ENCODE measurements at places on chromosomes 6 and 20.

DNA sequence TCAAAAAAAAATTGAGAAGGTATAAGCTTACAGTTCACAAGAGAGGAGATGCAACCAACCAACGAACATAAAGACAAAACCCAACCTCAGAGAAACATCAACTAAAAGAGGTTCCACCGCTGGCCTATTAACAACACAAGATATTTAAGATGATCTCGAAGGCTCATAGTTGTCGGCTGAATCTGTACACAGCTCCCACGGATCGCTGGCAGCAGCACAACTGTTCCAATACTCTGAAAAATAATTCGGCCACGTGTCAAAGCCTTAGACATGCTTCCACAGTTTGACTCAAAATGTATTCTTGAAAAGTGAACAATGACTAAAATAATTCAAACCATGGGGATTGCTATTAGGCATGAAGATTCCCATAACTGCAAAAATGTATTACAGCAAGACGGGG, 13.7 kb downstream of the EXOC2 start:
- no peak for DNase-seq

- peak; percentile 11 for DNase-seq
Measured at GRCh38 chr20:52448513-52449232, 257.1 kb upstream of the ZFP64 start.

DNA sequence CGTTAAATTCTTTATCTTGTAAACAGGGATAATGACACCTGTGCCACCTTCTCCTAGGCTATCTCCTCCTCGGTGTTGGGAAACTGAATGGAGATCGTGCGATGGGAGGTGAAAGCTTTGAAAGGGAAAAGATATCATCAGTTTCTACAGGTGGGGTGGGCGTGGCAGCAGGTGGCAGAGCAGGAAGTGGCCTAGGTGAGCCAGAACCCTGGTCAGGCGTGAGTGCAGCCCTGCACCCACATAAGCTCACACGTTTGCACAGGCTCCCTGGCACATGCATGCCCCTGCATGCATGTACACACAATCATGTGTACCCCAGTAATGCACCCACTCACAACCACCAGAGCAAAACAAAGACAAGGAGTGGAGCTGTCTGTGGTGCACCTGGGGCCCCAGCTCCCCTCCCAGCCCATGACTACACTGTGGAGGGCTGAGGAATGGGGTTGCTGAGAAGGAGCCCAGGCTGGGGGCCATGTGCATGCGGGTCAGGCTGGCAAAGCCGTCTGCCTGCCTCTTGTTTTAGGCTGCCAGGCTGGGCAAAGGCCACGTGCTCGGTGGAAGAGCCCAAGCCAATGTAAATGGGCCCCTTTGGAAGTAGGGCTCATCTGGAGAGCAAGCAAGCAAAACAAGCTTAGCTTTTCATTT, 61.5 kb downstream of the TFAP2C start:
- no peak for DNase-seq

- DNase-seq: no peak
Measured at GRCh38 chr20:56773749-56774148, 144.6 kb downstream of the TFAP2C start.

DNA sequence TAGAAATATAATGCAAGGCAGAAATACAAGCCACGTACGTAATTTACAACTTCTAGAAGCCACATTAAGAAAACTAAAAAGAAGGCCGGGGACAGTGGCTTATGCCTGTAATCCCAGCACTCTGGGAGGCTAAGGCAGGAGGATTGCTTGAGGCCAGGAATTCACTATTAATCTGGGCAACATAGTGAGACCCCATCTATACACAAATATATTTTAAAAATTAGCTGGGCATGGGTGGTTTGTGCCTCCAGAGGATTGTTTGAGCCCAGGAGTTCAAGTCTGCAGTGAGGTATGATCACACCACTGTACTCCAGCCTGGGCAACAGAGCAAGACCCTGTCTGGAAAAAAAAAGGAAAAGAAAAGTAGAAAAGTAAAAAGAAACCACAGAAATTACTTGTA, 12.3 kb downstream of the MPC1 start:
- no peak for DNase-seq

DNA sequence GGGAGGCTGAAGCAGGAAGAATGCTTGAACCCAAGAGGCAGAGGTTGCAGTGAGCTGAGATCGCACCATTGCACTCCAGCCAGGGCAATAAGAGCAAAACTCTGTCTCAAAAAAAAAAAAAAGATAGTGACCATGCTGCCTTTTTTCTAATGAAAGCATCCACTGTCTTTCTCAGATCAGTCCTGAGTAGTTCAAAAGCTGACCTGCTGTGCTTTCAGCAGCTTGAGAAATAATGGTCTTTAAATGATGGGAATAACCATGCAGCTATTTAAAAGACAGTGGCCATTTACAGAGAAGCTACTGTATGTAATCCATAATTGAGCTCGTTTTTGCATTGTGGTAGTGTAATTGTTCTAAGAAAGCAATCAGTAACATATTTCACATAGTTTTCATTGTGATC, 36.1 kb downstream of the DSTN start:
- no peak for DNase-seq

DNA sequence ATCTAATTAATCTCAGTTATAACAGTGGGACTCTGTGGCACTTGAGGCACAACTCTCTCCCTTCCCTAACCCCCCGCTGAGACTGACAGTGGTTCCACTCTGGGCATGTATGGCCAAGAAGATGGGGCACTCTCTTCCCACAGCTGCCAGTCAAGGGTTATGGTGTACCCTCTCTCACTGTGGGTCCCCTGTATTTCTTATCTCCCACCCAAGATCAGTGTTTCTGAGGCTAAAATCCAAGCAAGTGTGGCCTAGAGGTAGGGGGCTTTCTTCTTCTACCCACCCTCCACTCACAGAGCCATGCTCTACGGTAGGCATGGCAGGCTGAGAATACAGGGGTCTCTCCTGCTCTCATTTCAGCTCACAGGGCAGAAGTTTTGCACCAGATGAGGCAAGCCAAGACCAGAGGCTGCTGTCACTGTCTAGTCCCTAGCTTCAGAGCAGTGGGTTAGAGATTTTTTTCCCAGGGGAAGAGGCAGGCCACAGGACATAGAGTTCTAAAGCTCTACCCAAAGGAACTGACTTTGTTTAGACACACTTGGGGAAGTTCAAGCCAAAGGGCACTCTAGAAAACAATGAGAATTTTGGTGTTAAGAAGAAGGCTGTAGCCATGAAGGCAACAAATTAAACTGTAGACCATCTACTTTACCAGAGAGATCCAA, 31.7 kb upstream of the HINT3 start:
- no peak for DNase-seq

GRCh38 chr20:1462834-1463233, 3.8 kb downstream of the NSFL1C start:
- DNase-seq: no peak

DNA sequence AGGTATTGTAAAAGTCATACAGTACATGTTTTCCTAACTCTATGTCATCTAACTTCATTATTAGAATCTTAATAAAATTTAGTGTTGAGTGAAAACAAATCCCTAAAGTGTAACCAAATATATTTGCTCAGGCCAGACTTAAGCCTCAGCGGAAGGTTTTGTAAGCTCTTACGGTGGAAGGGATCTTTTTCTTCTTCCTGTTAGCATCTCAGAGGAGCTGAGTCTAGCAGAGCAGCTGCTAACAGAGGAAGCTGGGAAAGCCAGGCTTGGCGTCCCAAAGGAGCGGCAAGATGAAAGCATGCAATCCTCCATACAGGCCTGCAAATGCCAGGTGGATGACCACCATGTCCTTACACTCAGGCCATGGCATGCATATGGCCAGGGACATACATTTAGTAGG, 72.4 kb downstream of the ADTRP start:
- DNase-seq: no peak

DNA sequence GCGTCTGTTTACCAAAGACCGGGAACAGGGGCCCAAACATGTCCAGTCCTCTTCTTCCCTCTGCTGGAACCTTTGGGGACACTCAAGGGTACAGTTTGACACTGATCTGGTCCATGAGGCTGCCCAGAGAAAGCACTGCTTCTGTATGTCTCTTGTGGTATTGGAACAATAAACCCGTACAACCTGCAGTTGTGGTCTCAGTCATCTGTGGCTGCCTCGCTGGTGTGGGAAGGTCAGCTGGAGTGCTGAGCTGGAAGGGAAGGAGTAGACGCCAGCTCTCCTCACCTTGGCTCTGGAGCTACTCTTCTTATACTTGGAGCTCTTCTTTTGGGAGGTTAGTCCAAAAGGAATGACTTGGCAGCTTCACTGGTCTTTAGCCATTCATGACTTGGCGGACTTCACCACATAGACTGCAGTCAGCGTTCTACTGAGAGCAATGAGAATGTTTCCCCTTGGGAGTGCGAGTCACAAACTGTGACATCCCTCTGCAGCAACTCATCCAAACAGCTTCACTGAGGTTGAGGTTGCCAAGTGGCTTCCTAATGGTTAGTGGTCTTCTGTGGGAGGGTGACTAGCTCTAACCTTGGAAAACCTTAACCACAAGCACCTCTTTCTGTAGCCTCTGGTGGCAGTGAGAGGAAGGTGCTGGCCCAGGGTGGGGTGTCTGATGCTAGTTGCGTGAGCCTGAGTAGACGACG, 81.2 kb downstream of the ASXL1 start:
- DNase-seq: no peak

- no peak for DNase-seq
Measured at GRCh38 chr6:17536586-17536985, 63.5 kb upstream of the FAM8A1 start.

GRCh38 chr6:118485601-118486550, 62.2 kb upstream of the PLN start:
- DNase-seq: no peak

GRCh38 chr6:27230758-27231111, 16.8 kb upstream of the PRSS16 start:
- DNase-seq: peak; percentile 69

GRCh38 chr20:45893831-45894230, 2.7 kb downstream of the CTSA start:
- DNase-seq: no peak

DNA sequence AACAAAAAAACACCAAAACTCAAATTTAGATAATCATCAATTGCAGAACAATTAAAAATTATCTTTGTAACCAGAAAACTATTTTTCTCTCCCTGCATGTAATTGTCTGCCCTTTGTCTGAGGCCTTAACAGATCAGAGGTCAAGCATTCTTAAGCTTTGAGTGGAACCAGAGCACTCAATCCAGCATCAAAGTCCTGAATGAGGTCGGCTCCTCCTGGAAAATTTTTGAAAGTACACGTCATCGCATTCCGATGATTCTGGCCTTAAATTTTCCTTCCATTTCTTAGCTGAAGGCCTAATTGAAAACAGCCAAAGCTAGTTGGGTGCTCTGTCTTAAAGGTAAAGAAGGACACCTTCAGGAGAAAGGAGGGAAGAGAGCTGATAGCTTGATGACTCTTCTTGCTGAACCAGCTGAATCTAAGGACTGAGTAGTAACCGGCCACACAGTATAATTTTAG, 510.2 kb upstream of the SULF2 start:
- DNase-seq: peak; percentile 56

DNA sequence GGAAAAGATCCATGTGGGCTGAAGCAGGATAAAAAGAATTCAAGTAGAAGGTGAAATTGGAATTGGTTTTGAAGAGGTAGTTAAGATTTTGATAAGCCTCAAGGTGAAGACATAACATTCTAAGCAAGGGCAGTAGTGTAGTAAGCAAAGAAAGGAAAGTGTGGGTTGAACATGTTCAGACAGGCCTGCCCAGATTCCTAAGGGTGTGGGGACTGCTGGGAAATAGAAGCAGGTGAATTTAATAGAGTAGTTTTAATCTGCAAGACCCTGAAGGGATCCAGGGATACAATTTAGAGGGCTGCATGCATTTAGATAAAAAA, 19.1 kb downstream of the TAB2 start:
- DNase-seq: no peak

- peak; percentile 50 for DNase-seq
Measured at GRCh38 chr6:166419286-166419685, 36.5 kb upstream of the MPC1 start.

Data from NCI-H524 (cell line).